ENCODE measurements at places on chromosomes 3 and 15.
A peak's percentile ranks its signal among the peaks of the same experiment; 100 is the strongest.

GRCh38 chr3:70816346-70816745 is 503.9 kb upstream of the MDFIC2 start:
- DNase-seq = no peak

GRCh38 chr3:151119188-151119587 is 33.7 kb downstream of the MED12L start:
- DNase-seq = no peak

DNA sequence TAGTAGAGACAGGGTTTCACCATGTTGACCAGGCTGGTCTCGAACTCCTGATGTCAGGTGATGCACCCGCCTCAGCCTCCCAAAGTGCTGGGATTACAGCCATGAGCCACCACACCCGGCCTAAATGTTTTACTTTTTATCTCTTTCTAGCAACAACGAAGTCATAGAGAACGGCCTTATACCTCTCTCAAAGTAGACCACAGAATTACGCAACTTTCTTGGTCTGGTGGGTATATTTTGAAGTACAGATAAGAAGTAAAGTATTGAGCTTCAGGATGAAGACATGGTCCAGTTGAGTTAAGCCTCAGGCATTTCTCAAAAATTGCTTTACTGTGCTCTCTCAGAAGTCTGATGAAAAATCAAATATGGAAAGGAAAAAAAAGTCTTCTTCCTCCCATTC is 30.6 kb downstream of the FAM240A start:
- no peak for DNase-seq

DNA sequence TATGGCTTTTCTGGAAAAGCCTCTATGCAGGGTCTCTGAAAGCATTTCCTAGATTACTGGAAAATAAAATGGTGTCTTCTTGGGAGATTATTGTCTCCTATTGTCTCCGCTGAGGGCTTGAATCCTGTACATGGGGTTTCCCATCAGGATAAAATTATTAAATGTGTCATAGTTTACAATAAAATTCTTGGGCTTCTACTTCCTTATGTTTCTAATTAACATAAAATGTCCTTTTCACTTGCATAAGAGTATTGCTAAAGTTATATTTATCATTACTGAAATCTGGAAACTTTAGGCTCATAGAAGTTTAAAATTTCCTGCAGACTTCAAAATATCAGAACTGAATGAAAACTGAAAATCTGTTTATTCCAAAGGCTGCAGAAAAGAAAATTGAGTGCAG is 595.5 kb upstream of the AGTR1 start:
- no peak for DNase-seq

DNA sequence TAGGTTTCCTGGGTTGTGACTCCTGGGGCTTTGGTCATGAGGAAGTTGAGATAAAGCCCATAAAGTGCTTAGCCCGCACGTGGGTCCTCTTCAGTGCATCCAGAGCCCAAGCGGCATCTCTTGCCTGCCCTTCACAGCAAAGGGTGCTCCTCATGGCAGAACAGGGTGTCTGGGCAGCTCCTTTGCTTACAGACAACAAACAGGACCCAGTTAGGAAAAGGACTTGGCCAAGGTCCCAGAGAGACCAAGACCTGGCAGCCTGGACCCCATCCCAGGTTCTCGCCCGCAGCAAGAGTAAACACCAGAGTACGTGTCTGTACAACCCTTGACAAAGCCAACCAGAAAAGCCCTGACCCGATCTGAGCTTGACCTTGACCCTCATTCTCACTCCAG is 27.0 kb downstream of the ALS2CL start:
- peak; percentile 27 for DNase-seq

- no peak for DNase-seq
Measured at GRCh38 chr15:80733460-80733859, 38.4 kb downstream of the ABHD17C start.

DNA sequence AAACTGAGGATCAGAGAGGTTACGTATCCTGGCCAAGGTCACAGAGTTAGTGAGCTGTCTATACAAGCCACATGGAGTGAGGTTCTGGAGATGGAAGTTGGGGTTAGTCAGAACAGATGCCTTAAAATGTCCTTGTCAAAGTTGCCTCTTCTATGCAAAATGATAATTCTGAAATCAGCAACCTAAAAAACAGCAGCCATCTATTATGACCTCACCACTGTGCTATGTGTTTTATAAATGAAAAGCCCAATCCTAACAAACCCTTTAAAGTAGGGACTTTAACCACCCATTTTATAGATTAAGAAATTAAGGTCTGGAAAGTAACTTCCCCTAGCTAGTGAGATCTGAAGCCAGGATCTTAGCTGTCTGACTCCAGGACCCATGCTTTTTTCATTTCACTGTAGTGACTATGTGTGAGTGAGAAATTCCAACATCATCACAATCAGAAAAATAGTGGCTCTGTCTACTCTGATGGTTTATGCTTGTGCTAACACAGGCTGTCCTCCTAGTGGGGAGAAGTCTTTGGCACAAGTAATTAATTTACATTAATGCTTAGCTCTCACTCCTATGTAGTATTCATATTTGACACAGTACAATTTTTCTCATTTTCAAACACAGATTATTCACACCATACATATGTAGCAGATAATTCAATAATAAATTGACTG is 143.6 kb downstream of the ANO10 start:
- no peak for DNase-seq

- no peak for DNase-seq
Measured at GRCh38 chr3:30553641-30554316, 52.6 kb upstream of the TGFBR2 start.

- DNase-seq = no peak
Measured at GRCh38 chr3:105067361-105067760, 299.3 kb upstream of the ALCAM start.

- DNase-seq = no peak
Measured at GRCh38 chr15:70097063-70097320, 725 bp downstream of the TLE3 start.

DNA sequence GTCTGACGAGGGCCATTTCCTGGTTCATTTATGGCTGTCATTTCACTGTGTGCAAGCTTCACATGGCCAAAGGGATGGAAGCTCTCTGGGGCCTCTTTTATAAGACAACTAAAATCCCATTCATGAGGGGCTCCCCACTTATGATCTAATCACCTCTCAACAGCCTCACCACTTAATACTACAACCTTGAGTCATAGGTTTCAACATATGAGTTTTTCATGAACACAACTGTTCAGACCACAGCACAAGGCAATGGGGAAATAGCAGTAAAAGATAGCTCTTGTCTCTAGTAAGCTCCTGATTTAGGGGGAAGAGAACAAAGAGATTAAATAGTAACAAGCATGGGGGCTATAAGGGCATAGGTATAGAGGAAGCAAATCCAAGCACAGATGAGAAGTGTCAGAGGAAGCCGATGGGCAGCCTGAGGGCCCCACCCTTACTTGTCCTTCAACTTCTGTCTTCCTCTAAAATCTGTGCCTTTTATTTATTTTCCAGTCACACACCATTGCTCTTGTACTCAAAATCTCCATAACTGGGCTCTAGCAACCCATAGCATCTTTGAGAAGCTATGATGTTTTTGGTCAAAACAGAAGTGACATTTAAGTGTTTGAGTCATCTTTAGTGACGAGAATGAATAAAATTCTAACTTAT is 329.1 kb downstream of the UNC13C start:
- no peak for DNase-seq

GRCh38 chr3:10206166-10206511 is 41.4 kb downstream of the IRAK2 start:
- no peak for DNase-seq

DNA sequence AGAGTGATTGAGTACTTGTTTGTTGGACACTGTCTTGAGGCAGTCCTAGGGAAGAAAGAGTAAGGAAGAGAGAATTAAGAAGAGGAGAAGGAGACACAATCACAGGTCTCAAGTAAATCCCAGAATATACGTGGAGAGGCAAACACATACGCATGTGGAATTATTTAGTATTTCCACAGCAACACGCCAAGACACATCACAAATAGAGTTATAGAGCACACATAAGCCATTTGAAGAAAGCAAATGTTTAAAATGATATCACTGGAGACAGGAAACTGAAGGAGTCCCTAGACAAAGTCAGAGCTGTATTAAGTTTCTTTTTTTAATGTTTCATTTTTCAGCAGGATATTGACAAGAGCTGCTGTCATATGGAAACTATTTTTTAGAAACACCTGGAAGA is 206.1 kb upstream of the LRIG1 start:
- DNase-seq = no peak

- DNase-seq = no peak
Measured at GRCh38 chr15:101445562-101446517, 43.7 kb downstream of the PCSK6 start.

DNA sequence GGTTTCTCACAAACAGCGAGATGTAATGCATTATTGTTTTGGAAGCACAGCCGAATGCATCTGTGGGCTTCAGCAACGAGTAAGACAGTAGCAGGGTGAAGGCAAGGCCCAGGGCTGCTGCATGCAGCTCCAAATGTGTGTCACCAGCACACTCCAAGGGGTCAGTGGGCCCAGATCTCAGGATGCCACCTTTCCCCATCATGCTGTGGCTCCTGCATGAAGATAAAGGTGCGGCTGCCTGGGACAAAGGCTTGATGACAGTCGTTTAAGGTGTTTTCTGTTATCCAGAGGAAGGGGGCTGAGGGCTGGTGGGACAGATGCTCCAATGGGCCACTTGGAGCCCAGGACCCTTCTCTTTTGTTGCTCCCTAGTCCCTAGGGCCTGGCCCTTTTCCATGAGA is 13.2 kb downstream of the C3orf22 start:
- no peak for DNase-seq

- no peak for DNase-seq
Measured at GRCh38 chr3:27578032-27578431, 93.8 kb upstream of the SLC4A7 start.

DNA sequence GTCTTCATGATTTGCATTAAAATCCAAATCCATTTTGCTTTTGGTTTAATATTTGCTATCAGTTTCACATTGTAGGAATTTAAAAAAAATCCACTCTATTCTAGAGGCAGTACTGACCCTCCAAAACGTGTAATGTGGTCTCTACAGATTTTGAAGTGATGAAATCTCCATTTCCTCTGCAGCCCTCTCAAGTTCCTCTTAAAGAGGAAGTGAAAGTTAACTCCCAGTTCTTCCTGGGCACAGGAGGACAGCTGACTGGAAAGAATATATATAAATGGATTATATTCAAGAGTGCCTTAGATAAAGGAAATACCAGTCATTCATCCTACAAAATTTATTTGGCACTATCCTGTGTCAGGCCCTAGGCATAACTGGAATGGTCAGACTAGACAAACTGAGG is 83.5 kb upstream of the PLCL2 start:
- DNase-seq = no peak

DNA sequence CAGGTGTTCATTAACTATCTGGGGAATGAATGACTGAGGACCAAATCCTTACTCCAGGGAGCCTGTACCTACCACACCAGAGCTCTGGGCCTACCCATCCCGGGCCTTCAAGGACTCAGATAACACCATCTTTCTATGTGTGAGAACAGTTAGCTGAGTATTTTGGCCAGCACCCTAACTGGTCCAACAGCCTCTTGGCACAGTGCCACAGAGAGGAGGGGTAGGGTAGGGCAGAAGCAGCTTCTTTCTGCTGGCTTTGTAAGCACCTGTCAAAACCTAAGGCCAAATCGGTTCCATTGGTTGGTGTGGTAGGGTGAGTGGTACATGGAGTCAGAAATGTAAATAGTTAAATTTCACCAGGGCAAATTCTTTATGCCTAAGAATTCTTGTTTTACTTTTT is 26.7 kb downstream of the ISL2 start:
- no peak for DNase-seq

DNA sequence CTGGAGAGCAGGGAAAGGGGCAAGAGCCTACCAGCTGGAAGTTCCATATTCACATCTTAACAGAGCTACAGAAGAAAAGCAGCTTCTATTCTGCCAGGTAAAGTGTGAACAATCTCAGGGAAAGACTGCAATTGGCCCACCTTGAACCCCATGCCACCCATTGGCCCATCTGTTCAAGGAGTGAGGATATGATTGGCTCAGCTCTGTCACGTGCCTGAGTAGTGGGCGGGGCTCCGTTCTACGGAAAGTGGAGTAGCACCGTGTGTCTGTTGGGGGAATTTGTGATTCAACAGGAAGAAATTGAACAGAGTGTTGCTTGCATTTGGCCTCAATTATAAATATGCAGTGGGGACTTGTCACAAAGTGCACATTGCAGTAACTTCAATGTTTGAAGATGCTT is 81.8 kb downstream of the MINAR1 start:
- DNase-seq = no peak

- no peak for DNase-seq
Measured at GRCh38 chr3:101888653-101889052, 39.3 kb downstream of the NFKBIZ start.

DNA sequence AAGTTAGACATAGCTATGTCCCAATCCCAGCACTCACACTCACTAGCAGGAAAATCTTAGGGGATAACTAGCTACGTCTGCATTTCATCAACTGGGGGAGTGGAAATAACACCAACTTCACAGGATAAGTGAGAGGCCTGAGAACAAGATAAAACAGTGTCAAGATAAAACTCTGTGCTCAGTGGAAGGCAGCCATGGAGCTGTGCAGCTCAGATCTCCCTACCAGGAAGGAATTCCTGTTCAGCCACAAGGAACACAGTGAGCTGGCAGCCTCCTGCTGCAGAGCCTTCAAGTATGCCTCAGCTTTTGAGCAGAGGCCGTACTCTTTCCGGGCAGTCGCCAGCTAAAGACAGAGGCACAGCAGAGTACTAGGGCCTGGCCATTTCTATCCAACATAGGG is 115.8 kb upstream of the TOPAZ1 start:
- DNase-seq = no peak

DNA sequence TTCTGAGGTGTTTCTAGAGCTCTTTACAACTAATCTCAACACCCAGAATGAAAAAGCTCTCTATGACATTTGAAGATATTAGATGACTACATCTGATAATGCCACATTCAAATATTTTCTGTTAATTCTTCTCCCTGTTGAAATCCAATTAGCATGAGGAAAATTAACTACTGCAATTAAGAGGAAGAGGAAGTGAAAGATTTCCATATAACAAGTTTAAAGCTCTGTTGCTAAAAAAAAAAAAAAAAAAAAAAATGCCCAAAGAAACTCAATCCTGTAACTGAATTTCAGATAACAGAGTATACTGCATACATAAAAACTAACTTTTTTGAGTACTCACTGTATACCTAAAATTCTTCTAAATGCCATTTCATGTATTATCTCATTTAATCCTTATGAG is 109.8 kb downstream of the TNIK start:
- no peak for DNase-seq

- DNase-seq = no peak
Measured at GRCh38 chr15:35167675-35168074, 82.6 kb upstream of the NANOGP8 start.
